ENCODE measurements at places on chromosomes 12 and 14.
A peak's percentile ranks its signal among the peaks of the same experiment; 100 is the strongest.

GRCh38 chr14:99215277-99215676 is 56.7 kb downstream of the BCL11B start:
- no peak for DNase-seq

- DNase-seq: no peak
These were observed 5.9 kb upstream of the SDS start for GRCh38 chr12:113409462-113410124.

DNA sequence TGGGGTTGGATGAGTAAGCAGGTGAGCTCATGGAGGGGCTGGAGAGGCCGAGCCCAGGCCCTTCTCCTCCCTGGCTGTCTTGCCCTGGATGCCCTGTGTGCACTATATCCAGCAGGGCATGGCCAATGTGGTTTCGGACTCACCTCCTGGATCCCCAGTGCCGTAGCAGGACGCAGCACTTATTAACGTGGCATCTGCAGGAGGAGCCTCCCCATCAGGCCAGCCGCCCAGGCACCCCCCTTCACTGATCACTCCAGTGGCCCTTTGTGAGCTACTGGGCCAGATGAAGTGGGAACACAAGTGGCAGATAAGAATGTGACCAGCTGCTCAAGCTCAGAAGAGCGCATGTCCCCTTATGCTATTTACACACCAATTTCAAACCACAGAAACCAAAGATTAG is 43.1 kb upstream of the DICER1 start:
- DNase-seq: no peak

DNA sequence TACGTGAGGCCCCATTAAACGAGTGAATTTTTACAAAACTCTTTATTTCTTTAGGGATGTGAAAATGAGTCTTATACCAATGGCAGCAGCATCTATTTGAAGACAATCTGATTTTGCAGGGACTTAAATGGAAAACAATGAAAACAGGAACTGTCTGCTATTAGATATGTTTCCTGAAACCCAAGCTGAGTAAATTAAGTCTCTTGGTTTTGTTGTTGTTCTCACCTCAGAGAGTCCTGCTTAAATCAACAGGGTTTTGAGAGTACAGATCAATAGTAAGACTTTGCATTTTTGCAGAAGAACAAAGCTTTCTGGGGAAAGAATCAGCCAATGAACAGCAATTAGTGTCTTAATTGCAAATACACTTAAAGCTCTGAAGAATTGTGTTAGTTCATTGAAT is 39.1 kb upstream of the LGR5 start:
- DNase-seq: no peak

GRCh38 chr14:58060077-58060476 is 91.9 kb downstream of the ARMH4 start:
- no peak for DNase-seq

GRCh38 chr14:54783660-54784015 is 119.0 kb downstream of the GCH1 start:
- no peak for DNase-seq

DNA sequence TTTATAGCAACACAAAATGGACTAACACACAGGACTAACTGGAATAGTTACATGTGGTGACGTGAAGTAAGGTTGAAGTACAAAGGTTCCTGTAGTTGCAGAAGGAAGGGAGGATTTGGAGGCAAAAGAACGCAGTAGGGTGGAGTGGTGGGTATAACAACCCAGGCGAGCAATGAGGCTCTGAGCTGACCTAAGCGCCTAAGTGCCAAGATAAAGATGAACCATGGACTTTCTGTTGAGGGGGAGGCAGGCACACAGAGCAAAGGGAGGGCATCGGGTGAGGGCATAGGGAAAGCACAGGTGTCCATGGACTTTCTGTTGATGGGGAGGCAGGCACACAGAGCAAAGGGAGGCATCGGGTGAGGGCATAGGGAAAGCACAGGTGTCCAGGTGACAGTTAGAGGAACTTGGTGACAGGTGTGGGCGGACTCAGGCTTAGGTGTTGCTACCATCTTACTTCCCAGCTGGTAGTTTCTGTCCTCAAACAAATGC is 15.2 kb downstream of the SCNN1A start:
- no peak for DNase-seq

- no peak for DNase-seq
These were observed at the start of gene RD3L for GRCh38 chr14:103941973-103942736. Gene RD3L, minus strand, starts transcription at chr14:103942529. Its CDS starts 834 bp downstream, at chr14:103941695.

DNA sequence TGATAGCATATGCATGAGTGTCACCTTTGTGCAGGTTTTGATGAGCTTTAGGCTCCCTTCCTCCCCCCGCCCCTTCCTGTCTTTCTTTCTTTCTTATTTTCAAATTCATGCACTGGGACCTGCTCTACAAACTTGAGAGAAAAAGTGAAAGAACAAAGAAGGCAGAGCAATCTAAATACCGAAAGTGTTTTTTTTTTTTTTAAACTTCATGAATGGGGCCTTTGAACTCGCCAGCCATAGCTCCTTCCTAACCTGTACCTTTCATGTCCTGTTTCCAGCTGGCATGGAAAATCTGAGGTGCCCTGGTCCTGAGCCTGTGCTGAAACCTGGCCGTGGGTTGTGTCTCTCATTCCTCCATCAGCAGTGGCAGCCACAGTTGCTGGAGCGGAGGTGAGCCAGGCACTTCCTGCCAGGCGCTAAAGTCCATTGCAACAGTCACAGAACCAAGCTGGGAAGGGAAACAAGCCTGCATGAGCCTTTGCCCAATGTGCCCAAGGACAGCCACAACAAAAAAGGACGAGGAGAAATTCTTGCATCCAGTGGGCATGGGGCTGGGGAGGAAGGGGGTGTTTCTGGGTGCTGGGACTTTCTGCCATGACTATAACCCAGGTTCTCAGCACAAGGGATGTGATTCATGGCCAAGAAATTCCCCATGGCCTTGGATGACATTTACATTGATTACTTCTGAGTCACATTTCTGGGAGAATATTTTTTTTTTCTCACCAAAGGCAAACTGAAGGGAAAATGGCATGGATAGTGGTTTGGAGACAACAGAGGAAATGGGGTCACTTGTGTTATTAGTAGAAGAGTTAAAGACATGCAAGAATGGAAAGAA is 102.7 kb downstream of the TMEM30B start:
- peak; percentile 48 for DNase-seq

GRCh38 chr12:85423947-85424346 is 143.9 kb downstream of the ALX1 start:
- no peak for DNase-seq

DNA sequence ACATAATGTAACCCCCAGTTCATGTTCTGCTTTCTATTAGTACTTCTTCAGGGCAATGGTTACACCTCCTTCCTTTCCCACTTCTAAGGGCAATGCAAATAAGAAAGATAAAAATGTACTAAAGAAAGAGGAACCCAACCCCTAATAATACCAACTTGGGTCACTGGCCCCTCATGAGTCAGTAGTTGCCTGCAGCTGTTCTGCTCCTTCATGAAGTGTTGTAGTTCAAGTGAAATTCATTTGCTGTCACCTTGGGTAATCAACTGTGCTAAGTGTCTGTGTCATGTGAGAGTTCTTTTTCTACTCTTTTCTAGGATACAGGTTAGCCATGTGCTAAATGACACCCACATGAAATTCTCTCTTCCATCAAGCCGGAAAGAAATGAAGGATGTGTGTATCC is 91.8 kb downstream of the PLXNC1 start:
- DNase-seq: no peak

All from activated T-cell treated with anti-CD3 and anti-CD28 coated beads for 48 hours (primary cell).